ENCODE measurements at places on chromosomes 13 and 19.
A peak's percentile ranks its signal among the peaks of the same experiment; 100 is the strongest.

DNA sequence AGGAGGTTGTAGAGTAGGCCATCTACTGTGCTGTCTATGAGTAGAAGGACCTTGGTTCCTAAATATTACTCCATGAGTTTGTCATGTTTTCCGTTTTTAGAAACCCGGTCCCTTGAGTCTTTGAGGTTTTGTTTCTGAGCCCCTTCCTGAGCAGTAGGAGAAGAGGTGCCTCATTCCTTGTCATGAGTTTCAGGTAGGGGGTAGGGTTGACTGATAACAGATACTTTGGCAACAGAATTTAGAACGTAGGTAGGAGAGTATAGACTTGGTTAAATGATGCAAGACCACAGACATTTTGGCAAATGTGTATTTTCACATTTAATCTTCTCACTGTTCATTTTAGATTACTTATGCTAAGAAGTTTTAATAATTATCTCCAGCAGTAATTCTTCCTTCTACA lies 24.6 kb downstream of the LMO7 start:
- no peak for ATAC-seq

GRCh38 chr19:23771761-23772674 lies 13.3 kb upstream of the ZNF681 start:
- ATAC-seq, result no peak

GRCh38 chr13:110664041-110664440 lies 41.9 kb downstream of the CARS2 start:
- no peak for ATAC-seq

- no peak for ATAC-seq
Measured at GRCh38 chr13:111282997-111283396, 37.4 kb upstream of the TEX29 start.

- ATAC-seq, result no peak
Measured at GRCh38 chr13:106143392-106143791, 392.1 kb downstream of the EFNB2 start.

GRCh38 chr19:38310279-38310670 lies 5.5 kb downstream of the YIF1B start:
- no peak for ATAC-seq

DNA sequence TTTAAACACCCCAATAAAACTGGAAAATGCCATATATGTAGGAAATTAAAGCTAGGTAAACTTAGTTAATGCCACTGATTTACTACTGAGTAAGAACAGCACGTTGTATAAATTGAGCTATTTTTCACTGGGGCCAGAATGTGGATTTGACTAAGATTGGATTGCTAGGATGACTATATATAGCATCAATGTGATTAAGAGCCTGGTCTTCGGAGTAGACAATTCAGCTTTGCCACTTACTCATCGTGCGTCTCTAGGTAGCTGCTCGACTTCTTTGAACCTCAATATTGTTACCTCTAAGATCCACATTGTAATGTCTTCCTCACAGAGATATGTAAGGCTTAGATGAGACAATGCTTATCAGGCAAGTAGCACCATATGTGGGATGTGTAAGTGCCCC lies 462.5 kb downstream of the KLF12 start:
- no peak for ATAC-seq

- no peak for ATAC-seq
Measured at GRCh38 chr13:36026531-36026930, 104.7 kb downstream of the DCLK1 start.

GRCh38 chr19:16315825-16316505 lies 8.7 kb upstream of the KLF2 start:
- no peak for ATAC-seq

DNA sequence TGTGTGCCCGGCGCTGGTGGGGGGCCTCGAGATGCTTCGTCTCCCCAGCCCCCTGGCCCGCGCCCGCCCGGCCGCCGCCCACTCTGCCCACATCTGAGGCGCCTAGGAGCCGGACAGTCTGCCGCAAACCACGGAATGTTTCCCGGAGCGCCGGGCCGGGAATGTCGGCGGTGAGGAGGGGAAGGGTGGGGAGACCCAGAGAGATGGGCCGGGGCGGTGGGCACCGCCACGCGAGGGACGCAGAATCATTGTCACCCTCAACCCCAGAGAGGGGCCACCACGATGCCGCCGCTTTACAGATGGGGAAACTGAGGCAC lies 46.1 kb upstream of the NFIC start:
- no peak for ATAC-seq

- ATAC-seq, result no peak
Measured at GRCh38 chr13:78596736-78597601, 6.4 kb downstream of the POU4F1 start.

- no peak for ATAC-seq
Measured at GRCh38 chr19:23949611-23950010, 34.9 kb downstream of the ZNF726 start.

GRCh38 chr13:35720690-35721554 lies 244.4 kb upstream of the MAB21L1 start:
- no peak for ATAC-seq

- ATAC-seq, result no peak
Measured at GRCh38 chr13:92175330-92175729, 776.9 kb downstream of the GPC5 start.

DNA sequence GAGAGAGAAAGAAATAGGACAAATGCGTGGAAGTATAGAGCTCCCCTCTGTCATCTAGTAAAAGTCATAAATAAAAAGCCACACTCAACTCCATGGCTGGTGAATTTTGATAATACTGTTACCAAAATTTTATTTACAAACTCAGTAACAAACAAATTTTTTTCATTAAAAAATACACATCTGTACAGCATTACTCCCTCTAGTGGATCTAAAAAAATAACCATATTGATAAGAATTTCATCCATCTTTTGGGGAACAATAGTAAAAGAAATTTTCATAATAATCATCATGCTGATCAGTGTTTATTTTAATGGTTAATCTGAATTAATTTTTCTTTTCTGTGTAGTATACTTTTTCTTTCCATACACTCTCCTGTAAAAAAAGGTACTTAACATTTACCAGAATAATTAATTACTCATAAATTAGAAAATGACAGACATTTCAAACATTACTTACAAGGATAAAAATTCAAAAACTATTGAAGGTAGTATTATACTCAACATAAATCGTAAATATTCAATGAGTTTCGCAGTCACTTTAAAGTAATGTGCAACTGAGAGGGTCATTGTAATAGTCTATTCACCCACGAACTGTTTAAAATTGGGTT lies 173.5 kb upstream of the LSM14A start:
- no peak for ATAC-seq

DNA sequence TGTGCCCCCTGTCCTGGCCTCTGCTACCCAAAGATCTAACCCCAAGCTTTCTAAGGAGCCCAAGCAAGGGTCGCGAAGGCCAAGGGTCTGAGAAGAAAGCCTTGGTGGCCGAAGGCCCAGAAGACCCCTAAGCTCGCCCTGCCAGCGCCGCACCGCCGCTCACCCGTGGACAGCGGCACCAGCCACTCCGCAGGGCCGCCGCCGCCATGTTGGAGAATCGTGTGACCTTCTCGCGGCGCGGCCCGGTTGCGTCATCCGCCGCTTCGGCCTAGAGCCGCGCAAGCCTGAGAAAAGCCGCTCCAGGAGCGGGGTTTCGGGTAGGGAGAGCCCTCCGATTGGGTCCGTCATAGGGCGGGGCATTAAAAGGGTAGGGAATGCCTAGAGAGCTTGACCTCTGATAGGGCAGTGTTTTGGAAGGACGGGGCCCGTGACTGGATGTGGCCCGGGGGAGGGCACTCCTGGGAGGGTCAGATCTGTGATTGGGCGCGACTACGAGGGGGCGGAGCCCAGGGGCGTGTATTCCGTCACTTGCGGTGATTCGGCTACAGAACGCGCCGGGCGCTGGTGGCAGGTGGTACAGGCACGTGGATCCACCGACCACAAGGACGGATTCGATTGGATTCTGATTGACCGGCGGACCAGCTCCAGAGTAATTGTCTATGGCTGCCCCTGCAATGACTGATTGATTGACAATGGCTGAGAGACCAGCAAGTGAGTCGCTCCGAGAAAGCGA lies at the start of gene TIMM44:
Gene TIMM44, minus strand, starts transcription at position 223 of the 733 bp plus-strand sequence. Its CDS starts 15 bp downstream, at position 208.
- ATAC-seq, result peak; percentile 100

DNA sequence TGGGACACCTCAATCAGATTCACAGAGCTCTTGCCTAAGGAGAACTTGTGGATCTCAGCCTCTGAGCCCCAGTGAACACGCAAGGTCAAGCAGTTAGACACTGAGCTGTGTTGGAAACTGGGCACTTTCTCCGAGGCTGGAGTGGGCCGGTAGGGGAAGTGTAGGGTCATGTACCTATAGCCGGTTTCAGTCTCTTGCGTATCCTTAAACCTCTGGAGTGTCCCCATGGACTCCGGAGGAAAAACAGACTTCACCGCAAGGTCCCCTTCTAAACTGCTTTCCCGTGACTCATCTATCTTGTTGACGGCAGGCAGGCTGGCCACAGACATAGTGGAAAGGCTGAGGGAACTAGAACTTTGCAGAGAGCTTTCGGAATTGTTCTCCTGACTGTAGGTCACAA lies 11.3 kb downstream of the IQCN start:
- ATAC-seq, result no peak

DNA sequence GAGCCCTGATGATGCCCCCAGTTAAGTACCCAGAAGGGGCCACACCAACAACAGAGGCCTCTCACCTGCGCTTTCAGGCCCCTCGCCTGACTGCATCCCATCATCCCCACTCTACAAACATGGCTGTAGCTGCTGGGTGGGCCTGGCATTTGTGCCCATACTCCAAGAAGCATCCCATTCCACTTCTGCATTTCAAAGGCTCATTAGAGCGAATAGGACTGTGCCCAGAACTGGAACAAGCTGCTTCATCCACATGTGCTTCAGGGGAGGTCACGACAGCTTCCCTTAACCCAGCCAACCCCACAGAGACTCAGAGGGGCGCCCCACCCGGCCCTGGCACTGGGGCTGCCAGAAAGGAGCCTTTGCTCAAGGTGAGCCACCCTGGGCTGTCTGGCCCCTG lies 156.9 kb downstream of the SIPA1L3 start:
- ATAC-seq, result no peak

GRCh38 chr13:99661791-99662190 lies 160.5 kb downstream of the TM9SF2 start:
- no peak for ATAC-seq

- ATAC-seq, result no peak
Measured at GRCh38 chr13:91078093-91078679, 269.3 kb upstream of the MIR17HG start.

GRCh38 chr13:49098771-49099512 lies 121.2 kb upstream of the MLNR start:
- no peak for ATAC-seq

DNA sequence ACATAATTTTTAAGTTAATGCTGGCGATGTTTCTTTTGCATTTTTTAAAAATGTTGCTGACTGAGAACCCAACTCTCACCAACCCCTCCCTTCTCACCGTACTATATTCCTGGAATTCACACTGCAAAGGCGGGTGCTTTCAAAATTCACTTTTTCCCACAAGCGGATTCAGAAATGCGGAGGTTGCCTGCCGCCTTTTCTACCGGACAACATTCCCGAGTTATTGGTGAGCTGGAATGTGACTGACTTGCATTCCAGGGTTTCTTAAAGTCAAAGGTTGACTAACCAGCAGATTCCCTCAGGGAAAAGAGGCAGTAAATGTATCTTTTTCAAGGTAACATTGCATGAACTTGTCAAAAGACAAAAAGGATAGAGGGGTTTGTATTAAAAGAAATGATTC lies 113.3 kb downstream of the RAB20 start:
- ATAC-seq, result no peak
